Central memory CD8-positive, alpha-beta T cell (primary cell): ENCODE measurements at places on chromosomes 2 and 18.
A peak's percentile ranks its signal among the peaks of the same experiment; 100 is the strongest.

DNA sequence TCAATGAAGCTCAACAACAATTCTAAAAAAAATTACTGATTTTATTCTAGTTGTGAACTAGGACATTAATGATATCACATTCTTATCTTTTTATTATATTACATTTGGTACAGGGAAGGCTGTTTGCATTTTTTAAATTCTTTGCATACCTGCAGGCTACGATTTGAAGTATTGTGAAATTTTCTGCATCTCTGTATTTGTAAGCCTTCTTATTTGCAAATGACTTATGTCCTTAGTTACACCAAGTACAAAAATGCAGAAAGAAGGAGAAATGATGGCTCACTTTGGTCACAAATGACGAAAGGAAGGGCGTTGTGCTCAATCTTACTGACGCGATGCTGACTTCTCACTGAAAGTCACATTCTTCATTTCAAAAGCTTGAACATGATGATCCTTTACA lies 227.5 kb upstream of the SOX11 start:
- no peak overlapping the region for H3K4me3 ChIP-seq
- H3K4me1 ChIP-seq: no peaks in the 10 kb centered on the region
- DNase-seq: no peak
- H3K36me3 ChIP-seq: no peaks in the 10 kb centered on the region
- no peak overlapping the region for H3K27ac ChIP-seq

DNA sequence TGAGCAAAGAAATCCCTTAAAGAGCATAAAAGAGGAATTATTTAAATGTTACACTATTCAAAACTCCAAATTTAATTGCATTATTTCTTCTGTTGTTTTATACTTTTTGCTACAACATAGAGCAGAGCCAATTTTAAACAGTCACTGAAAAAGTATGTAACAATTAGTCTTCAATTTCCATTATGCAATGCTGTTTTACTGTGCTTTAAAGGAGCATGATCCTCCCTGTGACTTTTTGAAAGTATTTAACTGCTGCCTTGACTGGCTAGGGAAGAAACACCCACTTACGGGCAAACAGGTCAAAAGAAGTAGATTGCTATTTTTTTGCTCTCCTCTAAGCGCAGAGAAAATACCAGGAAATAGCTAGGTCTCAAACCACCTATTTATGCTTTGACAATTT lies 217.4 kb upstream of the GCFC2 start:
- H3K36me3 ChIP-seq: no peaks in the 10 kb centered on the region
- no peaks in the 10 kb centered on the region for H3K4me1 ChIP-seq
- DNase-seq: no peak
- no peak overlapping the region for H3K4me3 ChIP-seq
- no peaks in the 10 kb centered on the region for H3K27me3 ChIP-seq

GRCh38 chr18:79523736-79524180 lies 128.0 kb downstream of the NFATC1 start:
- no peaks in the 10 kb centered on the region for H3K27me3 ChIP-seq
- DNase-seq: peak; percentile 35
- H3K36me3 ChIP-seq: peaks cover 28% of the 10 kb centered on the region
- H3K4me3 ChIP-seq: peak overlapping the region; percentile 82
- H3K4me1 ChIP-seq: peaks cover 61% of the 10 kb centered on the region

GRCh38 chr2:234377761-234378391 lies 119.0 kb downstream of the ARL4C start:
- no peak overlapping the region for H3K4me3 ChIP-seq
- peaks cover 11% of the 10 kb centered on the region for H3K4me1 ChIP-seq
- no peaks in the 10 kb centered on the region for H3K27me3 ChIP-seq
- no peak for DNase-seq
- H3K36me3 ChIP-seq: peaks cover 2% of the 10 kb centered on the region
- H3K27ac ChIP-seq: no peak overlapping the region

DNA sequence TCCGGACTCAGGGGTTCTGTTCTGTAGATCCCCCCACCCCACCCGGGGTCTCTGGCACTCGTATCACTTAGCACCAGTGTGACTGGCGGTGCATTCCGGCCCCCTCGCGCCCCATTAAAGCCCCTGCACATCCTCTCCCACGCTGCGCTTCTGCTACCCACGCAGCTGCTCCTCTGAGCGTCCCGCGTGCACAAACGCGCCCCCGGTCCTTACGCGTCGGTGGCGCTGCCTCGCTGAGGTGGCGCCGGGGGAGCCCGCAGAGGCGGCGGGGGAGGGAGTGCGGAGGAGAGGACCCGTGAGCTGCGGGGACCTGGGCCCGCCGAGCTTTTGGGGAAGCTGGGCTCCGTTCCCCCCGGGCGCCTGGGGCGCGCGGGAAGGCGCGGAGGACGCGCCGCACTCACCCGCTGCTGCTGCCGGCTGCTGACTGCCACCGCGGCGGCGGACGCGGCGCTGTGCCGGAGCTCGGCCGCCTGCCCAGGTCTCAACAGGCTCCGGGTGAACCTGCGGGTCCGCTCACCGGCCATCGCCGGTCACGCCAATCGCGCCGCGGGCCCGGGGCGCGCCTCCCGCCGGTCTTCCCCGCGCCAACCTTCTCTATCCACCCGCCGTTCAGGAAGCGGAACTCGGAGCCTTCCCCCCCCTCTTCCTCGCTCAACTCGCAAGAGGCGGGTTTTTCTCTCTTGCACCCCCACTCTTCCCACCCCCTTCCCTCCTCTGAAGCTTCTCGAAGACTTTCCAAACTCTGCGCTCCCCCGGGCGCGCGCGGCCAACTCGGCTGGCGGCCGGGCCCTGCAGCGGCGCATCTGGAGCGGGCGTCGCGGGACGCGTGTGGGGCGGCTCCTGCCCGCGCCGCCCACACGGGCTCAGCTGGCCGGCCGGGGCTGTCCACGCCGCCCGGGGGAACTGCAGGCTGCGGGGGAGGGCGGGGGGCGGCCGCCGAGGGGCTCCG lies at the start of gene DOCK10:
DOCK10 (minus strand) TSS at position 618 of the 949 bp plus-strand sequence; CDS start at position 524, 94 bp downstream.
- H3K36me3 ChIP-seq: peaks cover 13% of the 10 kb centered on the region
- DNase-seq: peak; percentile 38
- peaks cover 60% of the 10 kb centered on the region for H3K4me1 ChIP-seq
- H3K27ac ChIP-seq: peak within 1 kb of the TSS; percentile 95

GRCh38 chr2:237165405-237166276 lies 80.0 kb downstream of the COPS8 start:
- H3K27me3 ChIP-seq: peaks cover 63% of the 10 kb centered on the region
- no peak for DNase-seq
- H3K4me1 ChIP-seq: no peaks in the 10 kb centered on the region
- H3K27ac ChIP-seq: no peak overlapping the region

DNA sequence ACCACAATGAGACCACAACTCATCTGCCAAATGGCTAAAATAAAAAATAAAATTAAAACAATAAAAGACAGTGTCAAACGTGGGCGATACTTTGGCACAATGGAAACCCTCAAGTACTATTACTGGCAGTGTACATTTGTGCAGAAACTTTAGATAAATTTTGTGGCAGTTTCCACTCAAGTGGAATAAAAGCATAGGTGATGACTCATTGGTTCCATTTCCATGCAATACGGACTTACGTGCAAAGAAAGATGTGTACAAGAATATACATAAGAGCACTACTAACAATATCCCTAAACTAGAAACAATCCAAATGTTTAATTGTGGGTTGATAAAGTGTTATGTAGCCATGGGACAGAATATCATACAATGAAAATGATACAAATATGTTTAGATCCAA lies 259.0 kb upstream of the HNMT start:
- H3K36me3 ChIP-seq: no peaks in the 10 kb centered on the region
- no peak for DNase-seq
- H3K4me3 ChIP-seq: no peak overlapping the region
- no peak overlapping the region for H3K27ac ChIP-seq
- no peaks in the 10 kb centered on the region for H3K4me1 ChIP-seq

DNA sequence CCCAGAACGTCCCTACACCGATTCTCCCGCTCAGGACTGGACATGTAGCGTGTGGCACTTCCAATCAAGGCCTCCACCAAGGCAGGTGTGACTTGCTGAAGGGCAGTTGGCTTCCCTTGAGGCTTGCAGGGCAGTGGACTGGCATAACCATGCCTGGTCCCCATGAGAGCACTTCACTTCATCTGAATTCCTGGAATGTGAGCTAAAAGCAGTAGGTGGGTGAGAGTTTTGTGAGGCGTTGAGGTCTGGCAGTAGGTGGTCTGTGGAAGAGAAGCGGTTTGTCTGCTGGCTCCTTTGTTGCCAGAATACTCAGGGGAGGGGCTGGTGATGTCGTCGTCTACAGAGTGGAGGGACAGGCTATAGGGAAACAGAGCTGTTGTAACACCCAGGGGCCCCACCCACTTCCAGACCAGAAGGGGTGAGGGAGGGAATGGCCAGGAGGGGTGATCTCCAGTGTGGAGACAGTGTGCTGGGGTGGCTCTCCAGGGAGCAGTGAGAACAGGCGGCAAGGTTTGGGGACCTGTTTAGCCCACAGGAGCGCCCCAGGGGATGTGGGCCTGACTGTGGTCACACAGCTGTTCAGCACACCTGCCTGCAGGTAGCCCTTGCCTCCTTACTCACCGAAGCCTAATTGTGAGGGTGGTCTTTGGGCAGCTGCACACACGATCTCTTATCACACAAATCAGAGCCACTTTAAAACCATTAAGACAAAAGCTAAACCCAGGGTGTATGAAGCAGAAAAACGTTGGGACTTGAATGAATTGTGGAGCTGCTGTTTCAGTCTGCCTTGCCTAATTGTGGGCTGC lies 21.5 kb upstream of the ALKAL2 start:
- H3K4me1 ChIP-seq: no peaks in the 10 kb centered on the region
- DNase-seq: no peak
- no peaks in the 10 kb centered on the region for H3K27me3 ChIP-seq
- no peaks in the 10 kb centered on the region for H3K36me3 ChIP-seq

DNA sequence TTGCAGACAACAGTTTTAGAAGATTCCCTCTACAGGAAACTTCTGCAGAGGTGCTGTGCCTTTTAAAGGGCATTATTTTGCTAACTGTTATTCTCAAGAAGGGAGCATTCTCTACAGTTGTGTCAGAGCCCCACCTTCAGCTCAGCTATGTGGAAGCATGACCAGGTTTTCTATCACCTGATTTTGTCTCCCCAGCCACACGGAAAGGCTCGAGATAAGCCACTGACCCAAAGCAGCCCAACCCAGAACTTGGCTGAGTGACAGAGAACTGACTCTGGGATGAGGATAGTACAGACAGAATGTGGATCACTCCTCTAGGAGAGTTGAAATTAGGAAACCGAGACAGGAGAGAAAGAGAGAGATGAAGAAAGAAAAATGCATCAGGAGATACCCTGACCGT lies 10.7 kb downstream of the COL4A4 start:
- peaks cover 50% of the 10 kb centered on the region for H3K27me3 ChIP-seq
- H3K4me3 ChIP-seq: no peak overlapping the region
- H3K36me3 ChIP-seq: peaks cover 2% of the 10 kb centered on the region
- no peak overlapping the region for H3K27ac ChIP-seq

DNA sequence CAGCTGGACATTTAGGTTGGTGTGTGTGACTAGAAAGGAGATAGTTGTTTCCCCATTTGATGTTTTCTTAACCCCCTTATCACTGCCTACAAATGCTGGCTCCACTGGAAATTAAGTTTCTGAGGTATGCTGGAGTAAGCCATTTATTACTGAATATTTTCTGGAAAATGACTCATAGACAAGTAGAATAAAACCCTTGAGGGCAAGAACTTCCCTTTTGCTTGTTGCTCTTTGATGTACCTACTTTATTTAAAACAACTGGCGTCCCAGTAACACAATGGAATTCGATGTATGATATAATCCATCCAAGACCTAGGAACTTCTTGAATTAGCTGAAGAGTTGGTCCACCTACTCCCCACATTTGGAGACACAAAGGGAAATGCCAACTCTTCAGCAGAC lies 33.3 kb upstream of the SESTD1 start:
- no peak for DNase-seq
- no peaks in the 10 kb centered on the region for H3K4me1 ChIP-seq
- H3K27ac ChIP-seq: no peak overlapping the region
- H3K4me3 ChIP-seq: no peak overlapping the region

DNA sequence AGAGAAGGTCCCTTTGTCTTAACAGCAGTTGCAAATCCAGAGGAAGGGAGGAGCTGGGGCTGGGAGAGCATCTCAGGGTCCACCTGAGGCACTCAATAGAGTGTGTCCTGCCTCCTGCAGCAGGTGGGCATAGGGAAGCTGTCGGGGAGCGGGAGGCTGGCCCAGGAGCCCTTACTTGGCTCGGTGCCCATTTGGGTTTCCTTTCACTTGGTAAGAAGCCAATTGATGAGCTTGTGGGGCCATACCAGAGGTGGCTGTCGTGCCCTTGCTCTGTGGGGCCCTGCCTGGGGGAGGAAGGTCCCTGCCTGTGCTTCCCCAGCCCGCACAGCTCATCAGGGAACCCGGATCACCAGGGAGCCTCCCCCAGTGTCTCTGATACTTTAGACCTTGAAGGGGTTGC lies 229.7 kb downstream of the DYSF start:
- H3K27ac ChIP-seq: no peak overlapping the region
- no peaks in the 10 kb centered on the region for H3K27me3 ChIP-seq
- DNase-seq: no peak
- no peak overlapping the region for H3K4me3 ChIP-seq
- H3K36me3 ChIP-seq: peaks cover 6% of the 10 kb centered on the region

DNA sequence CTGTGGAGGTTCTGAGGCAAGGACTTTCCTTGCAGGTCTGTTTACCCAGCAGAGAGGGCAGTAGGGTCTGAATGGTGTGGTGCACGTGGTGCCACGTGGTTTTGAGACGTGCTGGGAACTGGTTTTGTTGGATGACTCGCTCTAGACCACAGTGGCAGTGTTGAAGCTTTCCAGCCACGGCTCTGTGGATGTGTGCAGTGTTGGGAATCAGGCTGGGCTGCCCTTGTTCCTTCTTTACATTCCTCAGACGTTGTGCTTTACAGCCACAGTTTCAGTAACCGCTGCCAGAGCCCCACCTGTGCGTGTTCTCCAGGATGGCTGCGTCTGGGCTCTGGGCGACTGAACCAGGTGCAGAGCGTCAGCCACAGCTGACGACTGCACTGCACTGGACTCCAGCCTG lies 8.2 kb downstream of the CTDP1 start:
- H3K27ac ChIP-seq: no peak overlapping the region
- peaks cover 69% of the 10 kb centered on the region for H3K4me1 ChIP-seq
- no peak for DNase-seq
- no peaks in the 10 kb centered on the region for H3K27me3 ChIP-seq
- no peak overlapping the region for H3K4me3 ChIP-seq

- no peak overlapping the region for H3K4me3 ChIP-seq
- H3K36me3 ChIP-seq: no peaks in the 10 kb centered on the region
- H3K27ac ChIP-seq: peak overlapping the region; percentile 16
- H3K27me3 ChIP-seq: no peaks in the 10 kb centered on the region
These were observed 27.4 kb downstream of the ADI1 start for GRCh38 chr2:3491716-3492474.

- peaks cover 6% of the 10 kb centered on the region for H3K4me1 ChIP-seq
- H3K27me3 ChIP-seq: no peaks in the 10 kb centered on the region
- no peak overlapping the region for H3K4me3 ChIP-seq
- no peak overlapping the region for H3K27ac ChIP-seq
These were observed 252.9 kb downstream of the PRKCE start for GRCh38 chr2:45904267-45904945.

- DNase-seq: no peak
- no peaks in the 10 kb centered on the region for H3K27me3 ChIP-seq
- peak overlapping the region; percentile 78 for H3K4me3 ChIP-seq
- peaks cover 7% of the 10 kb centered on the region for H3K36me3 ChIP-seq
- peak overlapping the region; percentile 90 for H3K27ac ChIP-seq
- H3K4me1 ChIP-seq: peaks cover 30% of the 10 kb centered on the region
These were observed 90.2 kb downstream of the EHD3 start for GRCh38 chr2:31324016-31324633.
